ENCODE measurements at places on chromosomes 5 and 9.

DNA sequence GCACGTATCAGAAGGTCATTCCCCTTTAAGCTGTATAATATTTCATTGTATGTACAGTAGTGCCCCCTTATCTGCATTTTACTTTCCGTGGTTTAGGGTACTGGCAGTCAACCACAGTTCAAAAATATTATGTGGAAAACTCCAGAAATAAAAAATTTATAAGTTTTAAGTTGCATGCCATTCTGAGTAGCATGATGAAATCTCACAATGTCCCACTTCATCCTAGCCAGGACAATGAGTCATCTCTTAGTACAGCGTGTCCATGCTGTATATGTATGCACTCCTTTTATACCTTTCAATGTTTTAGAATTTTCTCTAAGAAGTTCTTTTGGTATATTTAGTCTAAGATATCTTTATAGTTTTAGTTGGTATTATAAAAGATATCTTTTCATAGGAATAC lies 115.0 kb upstream of the HAND1 start:
- no peak for DNase-seq

DNA sequence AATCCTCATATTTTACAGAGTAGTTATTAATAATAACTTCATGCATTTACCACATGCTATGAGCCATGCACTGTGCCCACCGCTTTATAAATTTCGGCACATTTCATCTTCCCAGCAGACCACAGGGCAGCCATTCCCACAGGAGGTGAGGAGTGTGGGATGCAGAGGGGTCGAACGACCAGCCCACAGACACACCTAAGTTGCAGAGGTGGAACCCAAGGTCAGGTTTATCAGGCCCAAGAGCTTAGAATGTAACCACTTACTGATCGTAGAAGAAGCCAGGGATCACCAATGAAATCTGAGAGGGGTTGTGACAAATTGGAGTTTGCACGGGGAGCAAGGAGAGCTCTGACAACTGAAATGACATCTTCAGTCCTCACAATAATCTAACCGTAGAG lies 303.0 kb upstream of the MSX2 start:
- no peak for DNase-seq

DNA sequence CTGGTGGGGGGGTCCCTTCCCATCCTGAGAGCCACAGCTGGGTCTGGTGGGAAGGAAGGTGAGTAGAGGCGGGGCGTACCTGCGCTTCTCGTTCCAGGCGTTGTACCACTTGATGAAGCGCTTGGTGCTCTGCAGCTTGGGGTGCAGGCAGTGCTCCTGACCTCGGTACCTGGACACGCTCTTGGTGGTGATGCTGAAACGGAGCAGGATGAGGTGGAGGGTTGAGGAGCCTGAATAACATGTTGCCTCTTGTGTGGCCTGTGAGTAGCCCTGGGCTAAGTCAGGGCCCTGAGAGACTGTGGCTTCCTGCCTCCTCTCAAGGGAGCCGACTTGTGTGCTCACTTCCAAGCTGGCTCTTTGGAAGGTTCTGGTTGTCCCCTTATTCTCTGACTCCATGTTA lies 4.3 kb downstream of the CXCL14 start:
- DNase-seq, result no peak

GRCh38 chr9:95552814-95553546 lies 36.2 kb upstream of the PTCH1 start:
- peak; percentile 33 for DNase-seq

DNA sequence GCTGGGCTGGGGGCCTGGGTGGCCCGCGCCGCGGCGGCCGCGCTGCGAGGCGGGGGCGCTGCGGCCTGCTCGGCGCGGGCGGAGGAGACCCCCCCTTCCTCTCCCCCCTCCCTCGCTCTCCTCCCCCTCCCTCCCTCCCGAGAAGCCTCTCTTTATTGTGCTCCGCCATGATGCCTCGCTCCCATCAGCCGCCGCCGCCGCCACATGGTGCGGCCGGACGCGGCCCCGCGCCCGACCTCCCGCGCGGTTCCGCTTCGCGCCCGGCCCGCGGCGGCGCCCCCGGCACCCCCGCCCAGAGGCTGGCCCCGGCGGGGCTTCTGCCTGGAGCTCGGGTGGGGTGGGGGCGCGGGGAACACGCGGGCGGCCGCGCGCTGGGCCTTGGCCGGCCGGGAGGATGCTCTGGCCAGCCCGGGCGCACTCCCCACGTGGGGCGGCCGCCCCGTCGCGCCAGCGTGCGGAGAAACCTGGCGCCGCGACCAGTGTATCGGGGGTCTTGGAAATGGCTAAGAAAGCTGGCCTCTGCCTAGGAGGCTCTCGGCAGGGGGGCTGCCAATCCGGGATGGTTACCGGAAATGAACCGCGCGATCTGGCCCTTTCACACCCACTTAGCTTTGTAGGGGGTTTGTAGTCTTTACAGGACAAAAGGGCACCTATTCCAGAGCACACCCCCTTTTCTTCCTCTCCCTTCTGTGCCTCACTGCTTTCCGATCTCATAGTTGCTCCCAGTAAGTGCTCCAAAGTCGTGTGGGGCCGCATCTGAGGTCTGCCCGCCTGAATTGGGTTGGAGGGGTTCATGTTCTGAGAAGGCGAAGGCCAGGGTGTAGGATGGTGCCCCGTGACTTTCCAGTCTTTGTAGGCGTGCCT lies 1.0 kb downstream of the SET start:
- peak; percentile 60 for DNase-seq

- DNase-seq, result no peak
Observed at GRCh38 chr9:26756881-26757280, 135.7 kb downstream of the CAAP1 start.

- peak; percentile 15 for DNase-seq
Observed at GRCh38 chr9:70120834-70121510, 77.3 kb downstream of the MAMDC2 start.

DNA sequence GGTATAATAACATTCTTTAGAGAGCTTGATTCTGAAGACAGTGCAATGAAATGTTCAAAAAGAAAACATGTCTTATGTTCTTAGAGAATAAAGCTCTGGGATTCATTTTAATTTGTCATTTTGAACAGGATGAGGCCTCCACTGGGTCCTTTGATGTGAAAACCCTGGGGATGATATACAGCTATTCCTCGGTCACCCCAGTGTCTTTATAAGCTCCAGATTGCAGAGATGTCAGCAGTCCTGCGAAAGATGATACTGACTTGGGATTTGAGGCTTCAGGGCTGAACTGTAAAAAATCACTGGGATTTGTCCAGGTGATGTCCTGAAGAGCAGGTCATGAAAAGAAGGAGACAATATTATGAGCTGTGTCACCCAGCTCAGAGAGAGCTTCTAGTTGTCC lies 529.7 kb upstream of the ZNF608 start:
- no peak for DNase-seq

GRCh38 chr5:164578401-164578800 lies 1073.0 kb downstream of the MAT2B start:
- DNase-seq, result no peak

GRCh38 chr9:127540664-127541041 lies 71.4 kb upstream of the STXBP1 start:
- no peak for DNase-seq

- DNase-seq, result no peak
Observed at GRCh38 chr9:14911046-14911445, 818 bp upstream of the FREM1 start.

GRCh38 chr9:90802386-90802985 lies 867 bp downstream of the SYK start:
- DNase-seq, result no peak

- no peak for DNase-seq
Observed at GRCh38 chr5:135384898-135385297, 14.1 kb downstream of the MACROH2A1 start.

All from activated CD4-positive, alpha-beta memory T cell treated with anti-CD3 and anti-CD28 coated beads for 36 hours (primary cell).